ENCODE measurements at places on chromosomes 3 and 15.
A peak's percentile ranks its signal among the peaks of the same experiment; 100 is the strongest.

- no peak for DNase-seq
Observed at GRCh38 chr3:161274691-161275298, 53.7 kb downstream of the NMD3 start.

GRCh38 chr15:92077353-92078085, 224.0 kb downstream of the SLCO3A1 start:
- peak; percentile 51 for DNase-seq

DNA sequence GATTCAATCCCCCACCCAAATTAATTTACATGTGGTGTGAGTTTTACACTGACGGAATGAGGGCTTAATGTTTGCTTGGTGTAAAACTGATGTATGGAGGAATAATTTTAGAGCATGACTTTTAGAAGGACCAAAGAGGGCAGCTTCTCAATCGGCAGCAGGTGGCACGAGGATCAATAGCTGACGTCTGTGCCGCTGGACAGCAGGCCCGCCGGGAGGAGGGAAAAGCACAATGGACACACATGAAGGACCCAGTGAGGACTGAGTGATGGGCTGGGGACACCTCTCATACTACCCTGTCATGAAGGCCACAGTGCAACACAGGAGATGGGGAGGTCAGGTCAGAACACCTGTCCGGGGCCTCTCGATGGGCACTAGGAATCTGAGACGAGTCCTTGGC, 61.4 kb upstream of the NSMCE3 start:
- DNase-seq = no peak

- DNase-seq = no peak
Observed at GRCh38 chr15:42719043-42719442, 17.9 kb downstream of the CDAN1 start.

GRCh38 chr3:59339818-59340217, 290.0 kb upstream of the CFAP20DC start:
- DNase-seq = no peak

DNA sequence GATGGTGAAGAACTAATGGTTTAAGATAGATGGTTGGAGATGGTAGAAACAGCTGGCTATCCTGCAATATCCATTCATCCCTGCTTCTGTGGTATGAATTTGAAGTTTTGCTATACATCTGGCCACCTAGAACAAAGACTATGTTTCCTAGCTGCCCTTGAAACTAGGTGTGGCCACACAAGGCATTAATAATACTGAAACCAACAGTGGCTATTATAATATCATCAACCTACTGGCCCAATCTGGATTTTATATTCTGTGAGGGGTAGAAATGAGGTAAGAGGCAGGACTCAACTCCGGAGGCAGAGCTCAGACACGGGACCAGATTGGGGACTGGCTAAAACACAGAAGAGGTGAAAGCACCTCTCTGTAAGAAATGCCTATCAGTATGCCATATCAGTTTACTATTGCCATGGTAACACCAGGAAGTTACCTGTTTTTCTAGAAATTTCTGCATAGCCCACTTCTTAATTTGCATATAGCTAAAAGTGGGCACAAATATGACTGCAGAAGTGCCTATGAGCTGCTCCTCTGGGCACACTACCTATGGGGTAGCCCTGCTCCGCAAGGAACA, 8.4 kb downstream of the IFT80 start:
- DNase-seq = no peak

GRCh38 chr3:150759947-150760346, 3.0 kb downstream of the SIAH2 start:
- DNase-seq = no peak

GRCh38 chr3:37150621-37151020, 23.8 kb downstream of the LRRFIP2 start:
- no peak for DNase-seq

DNA sequence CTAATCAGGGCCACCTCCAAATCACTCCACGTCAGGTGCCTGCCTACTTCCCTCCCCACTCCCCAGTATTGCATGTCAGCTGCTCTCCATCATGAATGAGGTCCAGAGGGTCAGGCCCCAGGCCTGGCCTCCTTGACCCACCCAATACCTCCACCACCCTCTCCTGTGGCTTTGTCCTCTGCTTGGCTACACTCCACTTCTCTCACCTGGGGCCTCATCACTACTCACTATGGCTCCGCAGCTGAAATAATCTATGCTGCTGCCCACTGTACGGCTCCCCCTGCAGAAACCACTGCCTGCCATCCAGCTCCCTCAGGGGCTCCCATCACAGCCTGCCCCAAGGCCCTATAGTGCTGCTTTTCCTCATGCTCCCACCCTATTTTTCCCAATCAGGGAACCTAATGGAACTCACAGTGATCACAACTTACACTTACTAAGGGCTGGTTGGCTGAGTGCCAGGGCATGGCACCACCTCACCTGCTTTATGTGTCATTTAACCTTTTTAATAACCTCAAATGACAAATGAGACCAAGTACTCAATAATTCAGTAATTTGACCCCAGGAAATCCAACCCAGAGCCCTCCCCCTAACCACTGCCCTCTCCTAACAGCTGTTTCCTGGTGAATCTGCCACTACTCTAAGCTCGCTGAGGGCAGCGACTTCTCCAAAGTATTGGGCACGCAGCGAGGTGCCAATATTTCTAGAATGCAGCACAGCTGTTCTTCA, 2.3 kb downstream of the GORASP1 start:
- DNase-seq = no peak

DNA sequence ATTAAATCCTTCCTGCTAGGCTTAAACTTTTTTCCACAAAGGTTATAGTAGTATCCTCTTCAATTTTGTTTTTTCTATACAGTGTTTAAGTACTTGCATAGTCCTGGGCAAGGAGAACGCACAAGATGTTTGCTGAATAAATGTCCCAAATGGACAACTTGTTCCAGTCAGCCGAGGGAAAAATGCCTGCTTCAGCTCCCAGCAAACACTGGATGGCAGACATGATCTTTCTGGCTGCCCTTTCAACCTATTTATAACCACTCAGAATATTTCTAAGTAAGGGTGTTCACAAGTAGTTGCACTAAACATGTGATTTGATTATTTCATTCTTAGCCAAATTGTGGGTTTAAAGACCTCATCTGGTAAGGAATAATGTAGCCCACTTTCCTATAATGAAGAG, 29.8 kb downstream of the GNB4 start:
- DNase-seq = peak; percentile 9

GRCh38 chr3:18258492-18258891, 166.6 kb downstream of the SATB1 start:
- DNase-seq = no peak

DNA sequence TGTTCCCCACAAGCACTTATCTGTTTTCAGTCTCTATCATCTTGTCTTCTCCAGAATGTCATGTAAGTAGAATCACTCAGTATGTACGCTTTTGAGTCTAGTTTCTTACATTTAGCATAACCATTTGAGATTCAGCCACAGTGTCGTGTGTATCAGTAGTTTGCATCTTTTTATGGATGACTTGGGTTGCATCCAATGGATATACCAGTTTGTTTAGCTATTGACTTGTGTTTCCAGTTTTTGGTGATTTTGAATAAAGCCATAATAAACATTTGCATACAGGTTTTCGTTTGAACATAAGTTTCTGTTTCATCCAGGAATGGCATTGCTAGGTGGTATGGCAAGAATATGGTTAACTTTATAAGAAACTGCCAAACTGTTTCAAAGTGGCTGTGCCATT, 12.1 kb downstream of the GRIP2 start:
- DNase-seq = no peak

DNA sequence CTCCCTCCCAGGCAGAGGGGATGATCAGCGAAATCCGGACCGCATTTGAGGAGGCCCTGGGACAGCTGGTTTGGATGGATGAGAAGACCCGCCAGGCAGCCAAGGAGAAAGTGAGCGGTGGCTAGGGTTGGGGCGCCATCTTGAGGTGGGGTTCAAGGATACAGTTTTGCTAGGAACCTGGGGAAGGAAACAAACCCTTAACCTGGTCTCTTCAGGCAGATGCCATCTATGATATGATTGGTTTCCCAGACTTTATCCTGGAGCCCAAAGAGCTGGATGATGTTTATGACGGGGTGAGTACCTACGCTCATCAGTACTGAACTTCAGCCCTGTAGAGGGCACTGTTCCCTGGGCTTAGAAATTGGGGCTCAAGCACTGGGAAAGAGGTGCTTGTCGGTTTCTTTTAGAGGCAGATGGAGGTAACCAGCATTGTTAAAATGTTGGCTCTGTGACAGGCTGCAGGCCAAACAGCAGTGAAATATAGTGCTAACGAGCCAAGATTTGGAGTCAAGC, 9.6 kb upstream of the PSMD2 start:
- peak; percentile 49 for DNase-seq

DNA sequence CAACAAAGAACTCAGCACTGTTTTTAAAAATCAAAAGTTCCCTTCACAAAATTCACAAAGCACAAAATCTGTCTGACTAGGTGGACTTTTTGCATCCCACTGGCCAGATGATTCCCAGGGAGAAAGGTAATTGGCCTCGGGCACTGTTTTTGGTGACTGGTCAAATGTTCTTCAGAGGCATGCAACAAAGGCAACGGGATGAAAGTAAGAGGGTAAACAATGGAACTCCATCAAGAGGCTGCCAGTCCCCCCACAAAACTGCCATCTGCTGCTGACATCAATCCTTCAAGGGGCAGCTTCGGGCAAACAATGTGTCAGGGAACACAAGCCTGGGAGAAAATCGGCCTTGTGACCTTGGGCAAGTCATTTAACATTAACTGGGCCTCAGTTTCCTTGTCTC, 3.3 kb downstream of the SRGAP3 start:
- DNase-seq = no peak

DNA sequence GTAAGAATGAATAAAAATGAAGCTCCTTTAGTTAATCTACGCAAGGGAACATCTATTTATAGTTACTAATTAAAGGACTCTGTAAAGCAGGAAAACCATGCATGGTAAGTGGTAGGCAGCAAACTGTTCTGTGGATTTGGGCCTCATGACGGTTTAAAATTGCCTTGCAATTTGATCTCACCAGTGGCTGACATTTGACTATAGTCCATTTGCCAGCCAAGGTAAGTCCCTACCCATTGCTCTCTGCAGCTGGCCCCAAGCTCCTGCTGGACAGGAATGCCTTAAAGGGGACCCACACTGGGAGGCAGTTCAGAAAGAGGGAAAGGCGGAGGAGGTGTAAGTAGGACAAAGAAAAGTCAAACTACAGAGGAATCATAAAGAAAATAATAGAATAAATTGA, 203.3 kb downstream of the PLCL2 start:
- no peak for DNase-seq

DNA sequence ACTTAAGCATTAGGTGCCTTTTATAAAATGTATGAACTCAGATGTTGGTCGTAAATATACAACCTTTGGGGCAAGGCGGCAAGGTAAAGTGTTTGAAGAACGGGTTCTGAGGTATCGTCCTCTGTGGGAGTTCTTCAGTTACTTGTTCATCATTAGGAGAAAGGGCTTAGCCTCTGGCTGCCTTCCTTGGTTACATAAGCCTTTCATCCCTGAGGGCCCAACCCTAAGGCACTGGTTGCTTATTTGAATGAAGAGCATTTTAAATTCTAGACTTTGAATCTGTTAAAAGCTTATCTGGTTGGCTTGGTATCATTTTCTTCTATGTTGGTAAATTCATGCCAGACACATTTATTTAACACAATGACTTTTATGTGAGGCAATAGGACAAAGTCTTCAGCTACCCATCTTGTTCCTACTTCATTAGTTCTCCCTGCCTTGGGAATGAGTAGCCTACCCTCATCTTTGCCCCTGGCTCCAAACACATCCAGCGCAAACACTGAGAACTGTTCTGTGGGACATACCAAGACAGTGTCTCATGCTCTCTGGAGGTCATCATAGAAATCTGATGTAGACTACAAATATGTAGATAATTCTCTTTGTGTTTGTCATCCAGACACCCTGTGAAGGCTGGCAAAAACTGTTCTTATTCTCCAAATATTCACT, 12.4 kb upstream of the CCDC80 start:
- DNase-seq = peak; percentile 83

DNA sequence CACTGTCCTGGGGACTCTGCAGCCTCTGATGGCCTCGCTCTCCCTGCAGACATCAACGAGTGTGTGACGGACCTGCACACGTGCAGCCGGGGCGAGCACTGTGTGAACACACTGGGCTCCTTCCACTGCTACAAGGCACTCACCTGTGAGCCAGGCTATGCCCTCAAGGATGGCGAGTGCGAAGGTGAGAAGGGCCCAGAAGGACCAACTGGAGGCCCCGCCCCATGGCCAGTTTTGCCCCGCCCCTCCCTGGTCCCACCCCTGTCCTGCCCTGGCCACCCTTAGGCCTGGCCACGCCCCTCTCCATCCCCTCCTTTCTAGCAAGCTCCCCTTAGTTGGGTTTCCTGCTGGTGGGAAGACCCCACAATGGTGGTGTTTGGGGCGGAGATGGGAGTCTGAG, 77.5 kb downstream of the FBLN2 start:
- DNase-seq = no peak

DNA sequence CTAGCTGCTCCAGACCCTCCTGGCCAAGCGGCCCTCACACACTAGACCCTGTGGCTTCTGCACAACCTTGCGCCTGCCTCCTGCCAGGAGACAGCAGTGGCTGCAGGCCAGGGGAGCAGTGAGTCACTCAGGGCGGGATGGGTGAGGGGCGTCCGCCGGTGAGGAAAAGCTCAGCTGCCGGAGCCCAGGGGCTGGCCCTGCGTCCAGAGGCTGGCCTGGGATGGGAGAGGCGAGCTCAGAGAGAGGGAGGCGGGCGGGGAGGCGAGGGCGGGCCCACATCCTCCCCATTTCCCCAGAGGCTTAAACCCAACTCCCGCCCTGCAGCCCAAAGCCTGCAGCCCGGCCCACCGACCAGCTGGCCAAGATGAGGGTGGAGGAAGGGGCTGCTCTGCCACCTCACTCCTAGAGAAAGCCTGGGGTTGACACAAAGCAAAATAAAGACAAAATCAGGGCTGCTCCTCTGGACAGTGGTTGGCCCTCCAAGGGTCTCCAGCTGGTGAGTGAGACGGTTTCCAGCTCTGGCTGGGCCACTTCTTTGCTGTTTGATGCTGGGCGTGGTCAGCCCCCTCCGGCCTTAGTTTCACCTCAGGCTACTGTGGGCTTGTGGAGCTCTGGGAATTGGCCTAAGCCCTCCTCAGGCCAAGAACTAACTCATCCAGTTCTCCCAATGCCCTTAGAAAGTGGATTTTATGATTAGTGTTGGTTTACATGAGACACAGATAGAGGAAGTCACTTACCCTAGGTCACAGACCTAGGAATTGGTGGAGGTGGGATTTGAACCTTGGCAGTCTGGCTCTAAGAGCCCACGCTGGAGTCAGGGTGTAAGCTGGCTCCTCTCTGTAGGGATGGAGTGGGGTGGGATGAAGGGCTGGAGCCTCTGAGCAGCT, 50.6 kb downstream of the IQSEC1 start:
- no peak for DNase-seq

DNA sequence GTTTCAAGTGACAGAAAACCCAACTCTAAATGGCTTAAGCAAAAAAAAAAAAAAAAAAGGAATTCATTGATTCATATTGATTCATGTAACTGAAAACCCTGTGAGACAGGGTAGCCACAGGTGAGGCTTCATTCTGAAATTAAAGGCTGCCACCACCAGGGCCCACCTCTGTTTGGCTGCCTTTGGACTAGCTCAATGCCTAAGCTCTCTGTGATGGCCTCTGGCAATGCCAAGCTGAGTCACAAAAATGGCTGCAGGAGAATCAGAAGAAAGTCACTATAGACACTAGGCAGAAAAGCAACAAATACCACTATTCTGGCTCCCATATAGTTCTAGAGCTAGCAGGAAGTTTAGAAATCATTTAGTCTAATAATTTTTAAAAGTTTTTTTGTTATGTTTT, 38.2 kb upstream of the GYG1 start:
- DNase-seq = no peak

Measured in SW 1271 (cell line).